ENCODE measurements at places on chromosomes 16 and 17.
A peak's percentile ranks its signal among the peaks of the same experiment; 100 is the strongest.

GRCh38 chr16:85353839-85354685 is 241.8 kb upstream of the CIBAR2 start:
- DNase-seq: no peak

- no peak for DNase-seq
Observed at GRCh38 chr17:64974750-64975317, 55.6 kb upstream of the LRRC37A3 start.

DNA sequence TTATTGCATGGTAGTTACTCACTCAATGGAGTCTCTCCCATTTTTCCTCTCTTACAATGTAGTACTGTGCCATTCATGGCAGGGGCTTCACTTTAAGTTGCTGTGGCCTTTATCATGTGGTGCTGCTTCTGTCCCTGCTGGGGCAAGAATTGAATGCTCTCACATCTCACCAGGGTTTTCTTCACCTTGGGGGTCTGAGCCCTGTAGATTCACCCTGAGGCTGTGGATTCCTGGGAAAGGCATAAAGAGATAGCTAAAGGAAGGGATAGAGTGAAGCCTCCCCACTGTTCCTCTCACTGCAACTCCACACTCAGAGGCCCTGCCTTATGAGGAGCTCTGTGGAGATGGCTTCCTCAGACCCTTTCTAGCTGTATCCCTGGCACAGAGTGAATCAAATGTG is 178.5 kb upstream of the GOT2 start:
- DNase-seq: no peak

GRCh38 chr17:7328840-7329373 is at the start of gene NEURL4:
Gene NEURL4, minus strand, starts transcription at chr17:7329335. Its CDS starts 23 bp downstream, at chr17:7329312.
- no peak for DNase-seq

DNA sequence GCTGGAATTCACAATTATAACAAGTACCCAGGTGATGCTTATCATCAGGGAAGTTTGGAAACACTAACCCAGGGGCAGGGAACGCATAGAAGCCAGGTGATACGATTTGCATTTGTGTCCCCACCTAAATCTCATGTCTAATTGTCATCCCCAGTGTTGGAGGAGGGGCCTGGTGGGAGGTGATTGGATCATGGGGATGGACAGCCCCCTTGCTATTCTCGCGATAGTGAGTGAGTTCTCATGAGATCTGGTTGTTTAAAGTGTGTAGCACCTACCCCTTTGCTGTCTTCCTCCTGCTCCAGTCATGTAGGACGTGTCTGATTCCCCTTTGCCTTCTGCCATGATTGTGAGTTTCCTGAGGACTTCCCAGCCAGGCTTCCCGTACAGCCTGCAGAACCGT is 276.3 kb downstream of the UTP18 start:
- DNase-seq: no peak

DNA sequence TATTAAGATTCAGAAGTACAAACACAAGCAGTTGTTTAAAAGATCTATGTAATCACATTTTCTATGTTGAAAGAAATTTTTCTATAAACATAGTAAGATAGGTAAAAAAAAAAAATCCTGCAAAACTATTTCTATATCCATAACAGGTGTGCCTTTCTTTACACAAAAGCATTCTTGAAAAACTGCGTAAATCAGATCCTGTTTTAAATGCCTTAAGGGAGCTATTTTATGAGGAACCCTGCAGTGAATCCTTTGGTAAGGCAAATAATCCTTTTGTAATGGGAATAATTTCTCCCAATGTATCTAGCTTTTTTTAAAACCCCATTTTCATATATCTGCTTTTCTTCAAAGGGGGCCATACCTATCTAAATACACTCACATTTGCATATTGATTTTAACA is 157.3 kb downstream of the AATF start:
- no peak for DNase-seq

DNA sequence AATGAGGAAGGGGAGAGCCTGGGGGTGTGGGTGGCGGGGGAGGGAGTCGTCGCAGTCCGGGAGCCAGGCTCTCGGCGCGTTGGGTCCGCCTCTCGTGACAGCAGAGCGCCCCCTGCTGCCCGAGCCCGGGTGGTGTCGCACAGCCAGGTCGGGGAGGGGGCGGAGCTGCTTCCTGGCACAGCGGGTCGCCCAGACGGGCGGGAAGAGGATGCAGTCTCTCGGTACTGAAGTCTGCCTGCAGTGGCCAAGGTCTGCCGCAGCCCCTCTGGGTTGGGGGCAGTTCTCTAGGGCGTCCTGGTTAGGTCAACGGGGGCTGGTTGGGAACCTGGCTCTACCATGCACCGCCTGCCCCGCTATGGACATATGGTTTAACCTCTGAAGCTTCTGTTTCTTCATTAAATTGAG is 38.2 kb upstream of the CCDC182 start:
- peak; percentile 62 for DNase-seq

DNA sequence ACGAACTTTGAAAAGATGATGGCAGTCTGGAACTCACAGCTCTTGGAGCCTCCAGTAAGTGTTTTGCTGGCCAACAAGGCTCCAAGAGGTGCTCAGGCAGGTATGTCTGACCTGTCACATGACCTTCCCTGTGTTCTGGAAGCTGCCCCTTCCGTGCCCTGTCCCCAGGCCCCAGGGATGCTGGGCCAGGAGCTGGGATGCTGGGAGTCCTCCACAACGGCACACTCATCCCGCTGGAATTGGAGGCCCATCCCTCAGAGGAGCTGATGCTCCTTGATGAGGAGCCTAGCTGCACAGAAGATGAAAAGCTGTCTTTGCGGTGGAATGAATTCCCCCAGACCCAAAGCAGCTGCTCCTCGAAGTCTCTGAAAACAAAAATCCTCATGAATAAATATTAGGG is 47.8 kb downstream of the HOXB1 start:
- DNase-seq: no peak

GRCh38 chr17:56934280-56934679 is 20.4 kb upstream of the TRIM25 start:
- no peak for DNase-seq

DNA sequence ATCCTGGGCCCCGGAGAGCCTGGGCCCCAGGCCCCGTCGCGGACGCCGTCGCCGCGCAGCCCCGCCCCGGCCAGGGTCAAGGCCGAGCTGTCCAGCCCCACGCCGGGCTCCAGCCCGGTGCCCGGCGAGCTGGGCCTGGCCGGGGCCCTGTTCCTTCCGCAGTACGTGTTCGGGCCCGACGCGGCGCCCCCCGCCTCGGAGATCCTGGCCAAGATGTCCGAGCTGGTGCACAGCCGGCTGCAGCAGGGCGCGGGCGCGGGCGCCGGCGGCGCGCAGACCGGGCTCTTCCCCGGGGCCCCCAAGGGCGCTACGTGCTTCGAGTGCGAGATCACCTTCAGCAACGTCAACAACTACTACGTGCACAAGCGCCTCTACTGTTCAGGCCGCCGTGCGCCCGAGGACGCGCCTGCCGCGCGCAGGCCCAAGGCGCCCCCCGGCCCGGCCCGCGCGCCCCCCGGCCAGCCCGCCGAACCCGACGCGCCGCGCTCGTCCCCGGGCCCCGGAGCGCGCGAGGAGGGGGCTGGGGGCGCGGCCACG is 36.8 kb upstream of the ZC3H18 start:
- DNase-seq: no peak

- DNase-seq: no peak
Observed at GRCh38 chr16:74936902-74937560, 47.9 kb downstream of the WDR59 start.

DNA sequence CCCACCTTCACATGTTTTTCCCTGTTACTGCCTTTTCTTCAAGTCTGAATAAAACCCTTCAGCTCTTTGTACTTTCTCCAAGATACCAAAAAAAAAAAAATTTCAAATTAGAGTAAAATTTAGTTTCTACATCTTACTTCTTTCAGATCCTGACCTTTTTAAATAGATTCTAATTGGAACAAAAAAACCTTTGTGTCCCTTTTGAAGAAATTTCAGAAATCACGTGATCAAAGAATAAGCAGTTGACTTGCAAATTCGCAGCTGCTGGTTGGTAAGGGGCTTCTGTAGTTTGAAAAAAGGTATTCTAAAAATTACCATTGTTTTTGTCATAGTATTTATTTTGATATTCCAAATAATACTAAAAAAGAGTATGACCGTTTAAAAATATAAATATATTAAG is 71.7 kb downstream of the CDC27 start:
- no peak for DNase-seq

DNA sequence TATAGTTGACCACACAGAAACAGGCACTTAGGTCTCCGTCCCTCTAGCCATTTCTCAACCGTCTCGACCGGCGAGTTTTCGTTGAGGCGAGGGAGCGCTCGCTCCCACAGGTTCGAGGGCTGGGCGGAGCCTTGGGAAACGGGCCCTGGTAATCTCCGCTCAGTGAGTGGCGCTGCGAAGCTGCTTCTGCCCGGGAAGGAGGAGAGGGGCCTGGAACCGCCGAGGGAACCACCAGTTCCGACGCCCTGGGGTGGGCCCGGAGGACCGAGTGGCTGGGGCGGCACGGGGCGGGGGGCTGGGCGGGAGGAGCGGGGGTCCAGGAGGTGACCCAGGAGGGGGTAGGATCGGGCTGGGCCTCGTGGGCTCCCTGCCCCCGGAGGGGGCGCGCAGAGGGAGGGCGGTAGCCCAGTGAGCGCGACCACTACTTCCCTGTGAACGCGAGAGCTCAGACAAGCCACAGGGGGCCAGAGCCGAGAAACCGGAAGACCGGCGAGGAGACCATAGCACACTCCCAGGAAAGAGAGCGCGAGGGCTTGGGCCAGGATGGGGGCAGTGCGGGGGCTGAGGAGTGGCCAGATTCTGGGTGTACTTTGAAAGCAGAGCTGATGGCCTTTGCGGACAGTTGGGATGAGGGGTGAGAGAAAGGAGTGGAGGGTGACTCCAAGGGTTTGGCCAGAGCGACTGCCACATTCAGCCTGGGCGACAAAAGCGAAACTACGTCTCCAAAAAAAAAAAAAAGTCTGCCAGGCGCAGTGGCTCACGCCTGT is 29.9 kb upstream of the ARL4D start:
- DNase-seq: peak; percentile 49

- no peak for DNase-seq
Observed at GRCh38 chr17:15249487-15249886, 15.6 kb downstream of the PMP22 start.

- DNase-seq: no peak
Observed at GRCh38 chr16:89442990-89443726, 47.2 kb downstream of the ANKRD11 start.

DNA sequence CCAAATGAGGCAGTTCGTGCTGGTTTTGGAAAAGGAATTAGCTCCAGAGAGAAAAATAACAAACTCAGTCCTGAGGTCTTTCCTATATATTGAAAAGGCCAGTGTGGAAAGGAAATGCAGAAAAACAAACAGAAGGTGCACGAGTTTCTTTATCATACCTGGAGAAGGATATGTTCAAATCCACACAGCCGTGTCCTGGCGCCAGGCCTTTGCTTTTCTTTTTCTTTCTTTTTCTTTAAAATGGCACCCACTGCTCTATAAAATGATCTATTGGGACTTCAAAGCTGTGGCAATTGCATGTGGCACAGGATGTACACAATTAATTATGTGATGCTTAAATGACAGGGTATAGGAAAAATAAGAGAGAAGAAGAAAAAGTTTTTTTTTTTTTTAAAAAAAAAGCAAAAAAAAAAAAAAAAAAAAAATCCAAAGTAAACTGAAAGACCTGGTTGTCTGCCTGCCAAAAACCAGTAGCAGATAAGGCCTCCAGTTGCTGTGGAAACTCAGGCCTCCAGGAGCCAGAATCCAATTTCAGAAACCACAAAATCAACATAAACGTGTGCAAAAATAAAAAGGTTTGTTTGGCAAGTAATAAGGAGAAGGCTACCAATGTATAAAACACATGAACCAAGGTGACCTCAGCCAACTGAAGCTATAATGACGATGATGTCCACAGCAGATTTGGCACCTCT is 957.6 kb upstream of the SOX9 start:
- no peak for DNase-seq

GRCh38 chr16:88056212-88056611 is 105.0 kb downstream of the BANP start:
- no peak for DNase-seq

DNA sequence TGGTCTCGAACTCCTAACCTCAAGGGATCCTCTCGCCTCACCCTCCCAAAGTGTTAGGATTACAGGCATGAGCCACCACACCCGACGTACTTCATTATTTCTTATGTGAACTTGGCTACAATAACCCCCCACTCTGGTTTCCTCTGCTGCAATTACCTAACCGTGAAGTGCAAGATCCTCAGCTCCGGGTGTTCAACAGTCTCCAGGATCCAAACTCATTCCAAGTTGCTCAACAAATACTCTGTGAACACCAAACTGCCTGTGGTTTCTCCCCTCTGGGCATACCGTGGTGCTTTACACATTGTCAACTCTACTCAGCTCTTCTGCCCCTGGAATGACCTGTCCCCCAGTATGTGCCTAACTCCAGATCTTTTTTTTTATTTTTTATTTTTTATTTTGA is 6.8 kb upstream of the SULT1A1 start:
- DNase-seq: no peak

DNA sequence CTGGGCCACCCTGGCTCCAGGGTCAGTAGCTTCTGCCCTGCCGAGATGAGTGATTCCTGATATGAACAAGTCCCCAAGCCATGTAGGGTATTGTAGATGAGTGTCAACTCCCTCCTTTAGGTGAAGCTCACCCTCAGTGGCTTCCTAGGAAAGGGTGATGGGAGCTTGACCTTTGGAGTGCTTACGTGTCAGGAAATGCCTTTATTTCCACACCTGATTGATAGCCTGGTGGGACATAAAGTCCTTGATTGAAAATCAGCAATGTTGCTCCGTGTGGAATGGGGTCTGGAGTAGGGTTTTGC is 58.4 kb downstream of the USP43 start:
- no peak for DNase-seq

All from activated CD4-positive, alpha-beta T cell treated with anti-CD3 and anti-CD28 coated beads for 24 hours (primary cell).